ENCODE measurements at places on chromosomes 2 and 18. TPM values are rescaled to one million over a fixed set of nuclear protein-coding genes. Genes with fewer than 3 reads are reported as not detected.
A peak's percentile ranks its signal among the peaks of the same experiment; 100 is the strongest.

DNA sequence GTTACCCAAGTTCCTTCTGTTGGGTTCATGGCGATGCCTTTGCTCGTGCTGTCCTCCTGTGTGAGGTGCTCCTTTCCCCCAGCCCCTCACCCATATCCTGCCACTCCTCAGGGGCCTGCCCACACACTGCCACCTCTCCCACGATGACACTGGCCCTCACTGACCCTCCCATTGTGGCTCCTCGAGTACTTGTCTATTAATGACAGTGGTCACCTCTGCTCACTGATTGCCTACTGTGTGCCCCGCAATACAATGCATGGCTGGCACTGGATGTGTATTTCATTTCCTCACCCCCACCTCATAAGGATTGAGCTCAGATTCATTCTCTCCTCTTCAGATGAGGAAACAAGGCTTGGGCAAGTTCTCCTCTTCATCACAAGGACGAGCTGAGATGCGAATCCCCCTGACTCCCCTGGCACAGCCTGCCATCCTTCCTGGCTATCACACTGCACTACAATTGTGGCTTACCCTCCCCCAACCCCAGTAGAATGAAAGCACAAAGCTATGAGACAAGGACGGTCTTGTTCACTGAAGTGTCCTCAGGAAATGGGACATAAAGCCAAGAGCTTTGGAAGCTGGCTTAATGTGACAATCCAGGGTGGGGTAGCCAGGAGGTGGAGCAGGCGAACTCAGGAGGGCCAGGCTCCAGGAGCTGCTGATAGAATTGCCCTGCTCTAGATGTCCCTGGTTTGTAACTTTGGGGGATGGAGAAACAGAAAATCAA is 93.9 kb upstream of the RAB12 start:
- H3K27ac ChIP-seq = no peak overlapping the region
- H3K27me3 ChIP-seq = no peaks in the 10 kb centered on the region
- no peak overlapping the region for H3K4me3 ChIP-seq
- peaks cover 1% of the 10 kb centered on the region for H3K36me3 ChIP-seq
- H3K4me1 ChIP-seq = no peaks in the 10 kb centered on the region

DNA sequence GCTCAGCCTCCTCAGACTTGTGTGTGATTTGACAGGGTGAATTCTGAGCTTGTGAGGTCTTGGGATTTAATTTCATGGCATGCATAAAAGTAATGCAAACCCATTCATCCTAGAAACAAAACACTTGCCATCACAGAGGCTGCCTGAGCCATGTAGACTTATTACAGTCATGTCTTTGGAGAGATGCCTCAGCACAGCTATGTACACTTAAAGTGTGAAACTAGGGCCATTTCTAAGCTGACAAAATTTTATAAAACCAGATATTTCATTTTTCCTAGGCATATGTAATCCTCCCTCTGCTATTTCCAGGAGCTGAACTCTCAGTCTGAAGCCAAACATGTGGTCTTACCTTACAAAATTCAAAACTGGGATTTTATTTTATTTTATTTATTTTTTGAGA is 322.2 kb upstream of the SPHKAP start:
- no peaks in the 10 kb centered on the region for H3K36me3 ChIP-seq
- H3K4me1 ChIP-seq = peaks cover 59% of the 10 kb centered on the region
- H3K27me3 ChIP-seq = no peaks in the 10 kb centered on the region
- no peak overlapping the region for H3K27ac ChIP-seq
- DNase-seq = no peak

DNA sequence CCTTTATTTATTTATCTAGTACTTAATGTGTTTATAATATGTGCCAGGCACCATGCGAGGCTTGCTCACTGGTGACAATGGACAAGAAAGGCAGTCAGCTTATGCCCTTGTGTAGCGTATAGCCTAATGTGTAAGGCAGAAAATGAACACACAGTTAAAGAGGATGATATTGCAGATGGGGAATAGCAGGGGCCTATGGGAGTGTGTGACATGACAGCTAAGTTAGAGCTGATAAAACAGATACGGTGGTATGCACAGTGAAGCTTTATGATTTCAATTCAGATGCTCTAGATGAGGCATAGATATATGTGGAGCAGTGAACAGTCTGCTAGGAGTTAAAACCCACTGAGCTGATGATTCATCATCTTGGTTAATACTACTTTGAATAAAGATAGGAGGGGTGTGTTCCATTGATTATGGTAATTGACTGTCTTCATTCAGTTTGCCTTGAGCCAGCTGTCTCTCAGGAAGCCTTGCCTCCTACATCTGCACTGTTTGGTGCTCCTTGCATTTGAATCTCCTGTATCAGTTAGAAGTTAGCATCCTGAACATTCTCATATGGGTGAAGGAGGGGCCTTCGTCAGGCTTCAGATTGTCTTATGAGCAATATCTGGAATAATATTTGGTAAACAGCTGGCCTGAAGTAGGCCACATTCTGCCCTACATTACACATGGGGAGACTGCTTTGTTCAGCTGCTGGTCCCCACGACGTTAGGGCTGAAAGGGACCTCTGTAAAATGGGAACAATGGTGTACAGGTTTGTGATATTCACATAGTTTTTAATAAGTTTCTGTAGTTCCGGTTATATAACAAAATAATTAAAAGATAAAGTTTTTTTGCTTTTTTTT is 13.2 kb downstream of the MAP4K4 start:
- no peaks in the 10 kb centered on the region for H3K27me3 ChIP-seq
- no peak for DNase-seq
- no peak overlapping the region for H3K4me3 ChIP-seq
- no peak overlapping the region for H3K27ac ChIP-seq
- 0 out of 2 replicates have a peak, but pooled peaks cover under 1% of the 10 kb centered on the region for H3K36me3 ChIP-seq
- H3K4me1 ChIP-seq = peaks cover 52% of the 10 kb centered on the region

- no peaks in the 10 kb centered on the region for H3K27me3 ChIP-seq
- H3K27ac ChIP-seq = 0 out of 2 replicates have a peak overlapping the region, but pooled peaks have one; percentile 5
- DNase-seq = no peak
- H3K4me1 ChIP-seq = peaks cover 15% of the 10 kb centered on the region
- H3K4me3 ChIP-seq = no peak overlapping the region
- H3K36me3 ChIP-seq = no peaks in the 10 kb centered on the region
These were observed 305.0 kb upstream of the EPAS1 start for GRCh38 chr2:45992021-45992740.

DNA sequence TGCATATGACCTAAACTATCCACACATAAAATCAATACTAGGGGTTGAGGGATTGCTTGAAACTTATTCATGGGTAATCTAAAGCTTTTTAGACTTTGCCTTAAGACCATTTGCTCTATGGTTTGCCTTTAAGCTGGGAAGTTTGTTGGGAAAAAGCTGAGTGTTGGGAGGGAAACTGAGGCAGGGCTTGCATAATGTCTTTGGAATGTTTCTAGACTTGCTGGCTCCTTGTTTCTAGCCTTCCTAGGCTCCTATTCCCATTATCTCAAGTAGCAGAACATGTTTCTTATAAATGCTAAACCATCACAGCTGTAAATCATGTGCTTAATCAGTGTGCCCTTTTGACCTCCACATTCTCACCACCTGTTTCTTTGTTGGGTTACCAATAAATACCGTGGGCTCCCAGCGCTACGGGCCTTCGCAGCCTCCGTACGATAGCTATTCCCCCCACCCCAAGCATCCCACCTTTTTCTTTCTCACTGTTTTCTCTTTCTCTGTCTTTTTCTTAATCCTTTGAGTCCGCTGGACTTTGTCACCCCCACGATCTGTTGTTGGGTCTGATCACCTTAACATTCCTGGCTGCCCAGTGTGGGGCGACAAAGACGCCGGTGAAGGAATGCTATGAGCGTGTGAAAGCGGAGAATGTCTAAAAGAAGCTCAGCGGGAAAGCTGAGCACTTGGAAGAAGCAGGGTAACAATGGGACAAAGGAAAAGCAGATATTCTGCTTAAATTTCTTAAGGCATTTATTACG is 49.4 kb upstream of the CWC22 start:
- peak; percentile 68 for DNase-seq
- H3K27ac ChIP-seq = peak overlapping the region; percentile 98
- H3K36me3 ChIP-seq = peaks cover 15% of the 10 kb centered on the region
- H3K4me3 ChIP-seq = peak overlapping the region; percentile 45
- H3K4me1 ChIP-seq = peaks cover 58% of the 10 kb centered on the region

DNA sequence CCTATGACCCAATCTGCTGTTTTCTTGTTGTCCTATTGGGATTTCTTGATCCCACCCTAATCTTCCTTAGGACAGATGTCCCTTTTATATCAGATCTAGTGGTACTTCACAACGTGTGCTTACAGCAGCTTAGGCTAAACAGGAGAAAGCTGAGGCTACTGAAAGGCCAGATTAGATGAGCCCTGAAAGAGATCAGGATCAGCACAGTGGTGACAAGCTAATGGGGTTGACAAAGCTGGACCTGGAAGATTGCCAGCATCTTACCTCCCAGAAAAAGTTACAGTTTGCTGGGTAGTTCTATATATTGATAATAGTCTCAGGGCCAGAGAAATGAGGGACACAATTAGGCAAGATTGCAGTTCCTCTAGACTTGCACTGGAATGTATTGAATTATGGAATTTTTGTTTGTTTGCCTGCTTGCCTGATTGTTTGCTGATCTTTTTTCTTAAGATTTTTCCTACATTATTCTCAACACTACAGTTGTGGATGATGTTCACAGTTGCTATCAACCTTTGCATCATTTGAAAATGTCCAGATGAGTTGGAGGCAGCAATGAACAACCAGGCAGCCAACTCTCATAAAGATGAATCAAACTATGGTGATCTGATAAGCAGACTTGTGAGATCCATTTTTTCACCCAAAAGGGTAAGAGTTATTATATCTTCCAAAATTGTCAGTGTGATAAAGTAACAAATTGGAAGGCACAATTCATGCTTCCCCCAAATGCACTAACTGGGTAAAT is 49.1 kb upstream of the PIK3C3 start:
- DNase-seq = no peak
- peaks cover 7% of the 10 kb centered on the region for H3K4me1 ChIP-seq
- no peak overlapping the region for H3K4me3 ChIP-seq
- H3K27me3 ChIP-seq = no peaks in the 10 kb centered on the region

- H3K4me1 ChIP-seq = no peaks in the 10 kb centered on the region
- no peak overlapping the region for H3K4me3 ChIP-seq
- H3K27ac ChIP-seq = no peak overlapping the region
These were observed 146.7 kb downstream of the PDE1A start for GRCh38 chr2:182280118-182280517.

DNA sequence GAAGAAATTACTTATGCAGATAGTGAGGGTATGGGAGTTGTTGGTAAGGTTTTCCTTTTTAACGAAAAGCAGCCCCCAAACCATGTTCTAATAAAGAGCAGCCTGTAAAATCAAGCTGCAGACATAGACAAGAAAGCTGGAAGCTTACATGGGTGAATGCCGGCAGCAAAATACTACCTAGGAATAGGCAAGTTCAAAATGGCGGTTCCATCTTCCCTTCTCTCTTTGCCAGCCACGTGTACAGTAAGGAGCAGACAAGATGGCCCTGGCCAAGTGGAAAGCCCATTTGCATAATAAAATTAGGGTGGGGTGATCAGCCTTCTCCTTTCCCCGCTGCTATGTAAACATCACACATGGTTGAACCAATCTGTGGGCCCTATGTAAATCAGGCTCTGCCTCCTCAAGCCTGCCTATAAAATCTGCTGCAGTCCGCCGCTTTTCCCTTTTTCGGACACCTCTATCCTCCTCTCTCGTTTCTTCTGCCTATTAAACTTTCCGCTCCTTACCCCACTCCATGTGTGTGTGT is 155.0 kb downstream of the ZBTB7C start:
- no peak for DNase-seq
- peaks cover 6% of the 10 kb centered on the region for H3K36me3 ChIP-seq
- no peaks in the 10 kb centered on the region for H3K4me1 ChIP-seq

DNA sequence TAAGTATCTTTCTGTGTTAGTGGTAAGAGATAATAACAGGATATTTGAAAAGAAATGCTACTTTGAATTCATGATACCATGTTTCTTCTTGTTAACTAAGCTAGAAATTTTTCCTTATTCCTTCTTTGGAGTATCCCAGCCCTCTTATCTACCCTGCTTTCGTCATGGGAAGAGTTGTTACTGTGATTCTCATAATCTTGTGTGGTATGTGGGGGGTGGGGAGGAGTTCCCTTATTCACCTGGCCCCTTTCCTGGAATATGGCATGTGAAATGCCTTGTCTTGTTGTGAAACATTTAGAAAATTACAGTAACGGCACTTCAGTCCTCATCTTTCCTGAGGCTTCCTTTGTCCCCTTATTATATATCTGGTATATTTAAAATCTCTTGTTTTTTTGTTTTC is 129.9 kb downstream of the NCOA1 start:
- no peaks in the 10 kb centered on the region for H3K27me3 ChIP-seq
- H3K36me3 ChIP-seq = no peaks in the 10 kb centered on the region
- no peak overlapping the region for H3K27ac ChIP-seq
- peaks cover 5% of the 10 kb centered on the region for H3K4me1 ChIP-seq
- no peak overlapping the region for H3K4me3 ChIP-seq

DNA sequence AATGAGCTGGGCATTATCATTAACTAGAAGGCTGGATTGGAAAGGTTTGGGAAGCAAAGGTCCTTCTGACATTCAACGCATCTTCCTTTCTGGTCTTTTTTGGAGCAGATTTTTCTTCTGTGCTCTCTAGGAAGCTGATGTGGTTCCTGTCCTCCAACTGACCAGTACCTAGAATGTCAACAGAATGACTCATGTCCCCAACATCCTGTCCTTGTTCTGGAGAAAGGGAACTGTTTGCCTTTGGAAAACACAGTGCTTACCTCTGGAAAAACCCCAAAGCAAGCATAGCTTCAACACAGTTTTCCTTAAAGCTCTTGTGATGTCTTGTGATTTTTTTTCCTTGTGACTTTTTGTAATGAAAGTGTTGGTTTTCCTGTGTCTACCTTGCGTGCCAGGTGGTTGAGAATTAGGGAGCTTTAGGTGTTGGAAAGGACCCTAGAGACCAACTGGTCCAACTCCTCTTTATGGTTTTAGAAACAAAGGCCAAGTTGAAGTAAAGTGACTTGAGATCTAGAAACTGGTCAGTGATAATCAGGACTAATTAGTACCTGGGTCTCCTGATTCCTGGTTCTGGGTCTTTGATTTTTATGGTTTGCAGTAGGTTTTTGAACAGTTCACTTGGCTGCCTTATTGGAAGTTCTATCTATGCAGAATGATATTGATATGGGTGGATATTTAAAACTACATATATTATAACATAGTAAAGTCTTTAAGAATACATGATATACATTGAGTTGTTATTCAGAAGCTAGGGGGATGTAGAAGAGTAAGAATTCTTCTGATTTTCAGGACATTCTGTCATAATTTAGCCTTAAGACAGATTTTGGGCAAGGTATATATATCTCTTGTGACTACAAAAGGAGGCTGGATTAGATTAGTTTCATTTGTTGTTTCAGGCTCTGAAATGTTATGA is 70.5 kb downstream of the FMNL2 start:
- no peak for DNase-seq
- no peak overlapping the region for H3K4me3 ChIP-seq
- no peaks in the 10 kb centered on the region for H3K36me3 ChIP-seq

GRCh38 chr18:56475250-56475649 is 163.1 kb downstream of the TXNL1 start:
- no peaks in the 10 kb centered on the region for H3K36me3 ChIP-seq
- H3K4me1 ChIP-seq = no peaks in the 10 kb centered on the region
- H3K27me3 ChIP-seq = no peaks in the 10 kb centered on the region
- DNase-seq = no peak

GRCh38 chr2:128543646-128544045 is 225.0 kb upstream of the HS6ST1 start:
- DNase-seq = peak; percentile 45
- H3K4me1 ChIP-seq = peaks cover 16% of the 10 kb centered on the region
- no peak overlapping the region for H3K27ac ChIP-seq
- no peaks in the 10 kb centered on the region for H3K27me3 ChIP-seq
- no peak overlapping the region for H3K4me3 ChIP-seq

- H3K27me3 ChIP-seq = peaks cover 13% of the 10 kb centered on the region
- peaks cover 34% of the 10 kb centered on the region for H3K4me1 ChIP-seq
- DNase-seq = no peak
- H3K4me3 ChIP-seq = no peak overlapping the region
These were observed 23.2 kb upstream of the ACVR1 start for GRCh38 chr2:157899125-157899839.

TEKT4 gene
- total RNA-seq = not detected

CCDC141 gene
- 8.5 TPM for total RNA-seq

ABCG5 gene
- not detected for total RNA-seq

Measured in WTC11 (cell line).